ENCODE measurements at places on chromosomes 4 and X.

- DNase-seq: no peak
Measured at GRCh38 chr4:124209211-124209610, 503.3 kb downstream of the ANKRD50 start.

GRCh38 chrX:12891171-12891570 is 15.2 kb upstream of the TLR8 start:
- DNase-seq: no peak

- DNase-seq: no peak
Measured at GRCh38 chr4:143554728-143555597, 41.5 kb downstream of the SMARCA5 start.

- no peak for DNase-seq
Measured at GRCh38 chr4:165740911-165741310, 132.1 kb upstream of the TLL1 start.

DNA sequence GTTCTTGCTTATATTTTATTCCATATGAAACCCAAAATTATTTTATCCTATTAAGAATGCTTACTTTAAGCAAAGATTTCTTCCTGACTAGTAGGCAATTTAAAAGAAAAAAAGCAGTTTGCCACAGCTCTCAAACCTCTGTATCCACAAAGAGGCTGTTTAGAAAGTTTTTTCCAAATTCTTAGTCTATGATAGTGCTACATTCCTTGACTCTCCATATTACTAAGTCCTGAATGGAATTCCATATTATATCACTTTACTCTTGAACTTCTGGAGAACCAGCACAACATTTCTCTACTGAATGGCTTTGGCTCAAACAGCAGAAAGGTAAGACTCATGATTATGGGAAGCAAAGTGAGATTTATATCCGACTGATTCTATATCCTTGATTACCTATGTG is 8.3 kb downstream of the SLC10A6 start:
- no peak for DNase-seq

- DNase-seq: no peak
Measured at GRCh38 chr4:141605425-141605856, 30.9 kb upstream of the IL15 start.

GRCh38 chr4:46944345-46944744 is 35.3 kb upstream of the COX7B2 start:
- DNase-seq: no peak

GRCh38 chr4:152209772-152210493 is 326.0 kb downstream of the FBXW7 start:
- DNase-seq: no peak

- DNase-seq: no peak
Measured at GRCh38 chr4:37463033-37463856, 218.7 kb downstream of the NWD2 start.

DNA sequence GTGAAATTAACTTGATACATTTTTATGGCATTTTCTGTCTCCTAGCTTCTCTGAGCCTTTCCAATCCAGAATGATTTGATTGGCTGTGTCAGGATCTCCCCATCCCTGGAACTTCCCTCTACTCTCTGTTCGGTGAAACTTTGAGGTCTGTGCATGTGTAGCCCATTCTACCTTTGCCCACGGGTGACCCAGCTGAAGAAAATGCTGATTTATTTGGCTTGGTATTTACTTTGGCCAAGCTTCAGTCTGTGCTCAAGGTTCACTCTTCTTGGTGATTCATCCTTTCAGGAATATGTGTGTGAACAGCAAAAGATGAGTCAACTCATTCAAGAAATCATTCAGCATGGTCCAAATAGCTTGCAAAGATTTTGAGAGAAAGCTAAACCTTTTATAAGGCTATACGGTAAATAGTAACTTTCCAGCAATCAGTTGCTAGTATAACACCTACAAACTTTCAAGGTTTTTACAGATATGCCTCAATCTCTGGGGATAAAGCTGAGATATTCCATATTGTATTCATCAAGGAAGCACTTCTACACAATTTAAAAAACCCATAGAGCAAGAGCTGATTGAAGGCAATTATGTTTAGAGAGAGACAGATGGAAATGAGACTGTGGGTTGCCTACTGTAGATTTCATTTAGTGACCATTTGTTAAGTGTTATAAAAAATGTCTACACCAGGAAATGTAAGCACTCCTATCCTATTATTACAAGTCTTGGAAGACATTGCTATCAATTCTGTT is 233.9 kb upstream of the CXXC4 start:
- no peak for DNase-seq

DNA sequence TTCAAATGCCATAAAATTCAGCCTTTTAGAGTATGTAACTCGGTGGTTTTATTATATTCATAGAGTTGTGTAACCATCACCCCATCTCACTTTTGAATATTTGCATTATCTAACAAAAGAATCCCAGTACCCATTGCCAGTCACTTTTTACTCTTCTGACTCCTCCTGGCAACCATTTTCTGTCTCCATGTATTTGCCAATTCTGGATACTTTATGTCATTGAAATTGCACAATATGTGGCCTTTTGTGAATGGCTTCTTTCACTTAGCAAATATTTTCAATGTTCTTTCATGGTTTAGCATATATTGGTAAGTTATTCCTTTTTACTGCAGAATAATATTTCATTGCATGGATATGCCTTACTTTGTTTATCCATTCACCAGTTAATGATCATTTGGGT is 79.9 kb downstream of the SLIT2 start:
- DNase-seq: no peak

DNA sequence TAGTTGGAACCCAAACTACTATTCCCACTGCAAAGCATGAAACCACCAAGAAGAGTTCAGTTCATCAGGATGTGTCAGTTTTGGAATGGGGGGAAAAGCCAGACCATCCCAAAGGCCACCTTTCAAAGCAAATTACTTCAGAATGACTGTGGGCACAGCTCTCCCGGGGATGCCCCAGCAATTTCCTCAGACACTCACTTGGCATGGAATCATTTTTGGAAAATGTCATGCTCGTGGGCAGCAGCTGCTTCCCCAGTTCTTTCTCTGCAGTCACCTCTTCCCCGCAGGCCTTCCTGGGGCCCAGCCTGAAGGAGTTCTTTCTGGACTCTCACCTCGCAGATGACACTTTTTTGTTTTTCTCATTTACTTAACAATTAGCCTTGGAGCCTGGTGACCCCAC is 350.3 kb downstream of the NR3C2 start:
- no peak for DNase-seq

- no peak for DNase-seq
Measured at GRCh38 chrX:23373129-23373804, 38.6 kb downstream of the PTCHD1 start.

- no peak for DNase-seq
Measured at GRCh38 chr4:93346840-93347239, 481.7 kb upstream of the ATOH1 start.

DNA sequence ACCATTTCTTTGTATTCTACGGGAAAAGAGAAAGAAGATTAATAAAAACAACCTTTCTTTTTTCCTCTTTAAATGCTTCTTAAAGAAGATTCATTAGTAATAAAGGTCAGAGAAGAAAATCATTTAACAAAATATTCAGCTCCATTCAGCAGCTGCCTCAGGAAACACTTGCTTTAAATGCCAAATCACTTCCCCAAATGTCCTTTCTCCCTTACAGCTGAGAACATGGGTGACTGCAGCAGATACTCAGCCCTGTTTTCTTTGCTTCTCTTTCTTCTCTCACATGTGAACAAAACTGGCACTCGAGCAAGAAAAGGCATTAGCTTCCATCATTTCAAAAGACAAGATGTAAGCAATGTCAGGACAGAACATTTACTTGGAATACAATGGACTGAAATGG is 120.2 kb downstream of the INPP4B start:
- no peak for DNase-seq

GRCh38 chr4:95362906-95363558 is 185.7 kb downstream of the UNC5C start:
- DNase-seq: no peak

- DNase-seq: no peak
Measured at GRCh38 chr4:158155656-158156356, 17.0 kb downstream of the GASK1B start.

DNA sequence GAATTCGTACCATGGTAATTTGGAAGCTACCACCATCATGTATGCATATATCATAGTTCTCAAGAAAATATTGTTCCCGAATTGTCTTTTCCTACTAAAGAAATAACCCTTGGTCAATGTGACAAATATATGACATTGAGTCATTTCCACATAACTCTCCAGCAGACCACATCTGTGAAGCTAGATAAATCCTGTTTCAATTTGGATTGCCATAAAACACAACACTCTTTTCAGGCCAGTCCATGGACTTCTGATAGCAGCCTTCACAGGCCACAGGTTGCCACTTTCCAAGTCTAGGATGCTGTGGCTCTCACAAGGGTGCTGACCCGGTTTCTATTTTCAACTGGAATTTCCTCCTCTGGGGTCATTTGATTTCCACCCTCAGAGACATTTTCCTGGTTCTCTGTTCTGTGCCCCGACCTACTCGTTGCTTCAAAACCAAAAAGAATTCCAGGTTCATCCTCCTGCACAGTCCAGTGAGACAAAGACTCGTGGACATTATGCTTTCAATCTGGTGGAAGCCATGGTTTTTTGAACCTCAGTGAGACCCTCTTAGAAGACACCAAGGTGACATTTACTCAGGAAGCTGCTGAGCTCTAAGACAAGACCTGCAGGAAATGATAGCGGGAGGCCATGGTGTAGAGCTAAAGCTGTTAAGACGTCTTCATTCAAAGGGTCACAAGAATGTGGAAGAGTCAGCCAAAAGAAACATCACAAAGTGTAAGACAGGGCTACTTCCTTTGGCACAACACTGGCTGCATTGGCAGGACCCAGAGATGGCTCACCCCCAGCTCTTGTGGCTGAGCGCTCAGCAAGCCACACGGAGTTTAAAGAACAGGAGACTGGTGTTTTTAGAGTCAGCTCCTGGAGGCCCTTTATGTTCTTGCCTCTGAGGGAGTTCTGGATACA is 119.8 kb downstream of the AMELX start:
- DNase-seq: no peak

DNA sequence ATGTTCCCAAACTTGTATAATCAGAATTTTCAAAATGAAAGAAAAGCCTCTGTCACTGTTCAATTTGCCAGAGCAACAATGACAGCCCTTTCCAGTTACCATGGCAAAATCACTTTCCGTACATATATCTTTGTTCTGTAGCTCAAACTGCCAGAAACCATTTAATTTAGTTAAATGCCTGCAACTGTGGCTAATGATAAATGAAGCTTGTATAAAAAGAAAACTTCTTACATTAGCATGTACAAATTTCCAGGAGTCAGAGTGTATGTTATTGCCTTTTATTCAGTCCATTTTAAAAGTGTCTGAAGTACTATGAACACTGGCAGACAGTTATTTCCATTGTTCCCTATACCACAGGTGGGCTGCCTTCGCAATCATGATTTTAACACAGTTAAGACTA is 30.3 kb downstream of the ARAP2 start:
- DNase-seq: no peak

DNA sequence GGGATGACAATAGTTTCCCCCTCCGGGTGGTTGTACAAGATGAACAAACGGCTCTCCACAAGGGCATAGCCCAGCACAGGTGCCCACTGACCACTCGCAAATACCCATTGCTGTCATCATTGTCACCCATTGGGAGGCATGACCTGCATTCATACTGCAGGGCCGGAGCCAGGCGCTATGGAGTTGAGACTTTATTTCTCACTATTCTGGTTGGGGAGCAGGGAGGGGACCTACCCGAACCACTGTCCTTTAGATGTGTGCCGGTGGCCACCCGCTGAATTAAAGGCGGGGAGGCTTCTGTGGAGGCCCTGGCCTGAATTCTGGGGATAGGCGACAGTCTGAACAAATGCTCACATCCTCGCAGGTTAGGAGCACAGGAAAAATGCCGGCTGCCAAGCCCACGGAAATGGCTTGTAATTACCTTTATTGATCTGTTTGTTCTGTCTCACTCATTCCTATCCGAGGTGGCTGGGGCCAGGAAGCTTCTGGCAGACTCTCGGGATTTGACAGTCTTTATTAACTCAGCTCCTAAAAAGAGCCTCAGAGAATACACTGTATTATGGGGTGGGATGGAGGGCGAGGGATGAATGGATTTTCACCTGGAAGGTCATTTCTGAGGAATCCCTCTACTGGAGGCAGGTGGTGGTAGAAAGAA is 125.1 kb upstream of the PSAPL1 start:
- DNase-seq: no peak

- DNase-seq: no peak
Measured at GRCh38 chr4:159829184-159829583, 726.3 kb downstream of the RAPGEF2 start.

Data from stimulated activated CD4-positive, alpha-beta T cell treated with anti-CD3 and anti-CD28 coated beads, Interleukin-12 subunit alpha, Interleukin-12 subunit beta, amount 100 ng/mL, for 24 hours (primary cell).